SW 1271 (cell line): ENCODE measurements at places on chromosomes 16 and 17.
A peak's percentile ranks its signal among the peaks of the same experiment; 100 is the strongest.

DNA sequence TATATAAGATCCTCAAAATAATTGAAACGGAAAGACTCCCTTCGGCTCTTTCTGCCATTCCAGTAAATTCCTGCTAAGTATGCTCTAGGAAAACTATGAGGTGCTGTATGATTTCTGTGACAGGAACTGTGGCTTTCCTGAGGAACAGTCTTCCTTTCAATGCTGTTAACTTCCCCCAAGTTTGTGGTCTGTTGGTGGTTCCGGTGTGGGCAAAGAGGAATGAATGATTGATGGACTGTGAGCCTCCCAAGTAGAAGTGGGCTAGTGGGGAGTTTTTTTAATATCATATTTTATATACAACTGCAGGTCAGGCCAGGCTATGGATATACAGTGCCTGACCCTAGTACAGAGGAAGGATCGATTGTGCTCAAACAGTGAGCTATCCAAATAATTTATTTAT, 560.7 kb upstream of the RBFOX1 start:
- DNase-seq: no peak

DNA sequence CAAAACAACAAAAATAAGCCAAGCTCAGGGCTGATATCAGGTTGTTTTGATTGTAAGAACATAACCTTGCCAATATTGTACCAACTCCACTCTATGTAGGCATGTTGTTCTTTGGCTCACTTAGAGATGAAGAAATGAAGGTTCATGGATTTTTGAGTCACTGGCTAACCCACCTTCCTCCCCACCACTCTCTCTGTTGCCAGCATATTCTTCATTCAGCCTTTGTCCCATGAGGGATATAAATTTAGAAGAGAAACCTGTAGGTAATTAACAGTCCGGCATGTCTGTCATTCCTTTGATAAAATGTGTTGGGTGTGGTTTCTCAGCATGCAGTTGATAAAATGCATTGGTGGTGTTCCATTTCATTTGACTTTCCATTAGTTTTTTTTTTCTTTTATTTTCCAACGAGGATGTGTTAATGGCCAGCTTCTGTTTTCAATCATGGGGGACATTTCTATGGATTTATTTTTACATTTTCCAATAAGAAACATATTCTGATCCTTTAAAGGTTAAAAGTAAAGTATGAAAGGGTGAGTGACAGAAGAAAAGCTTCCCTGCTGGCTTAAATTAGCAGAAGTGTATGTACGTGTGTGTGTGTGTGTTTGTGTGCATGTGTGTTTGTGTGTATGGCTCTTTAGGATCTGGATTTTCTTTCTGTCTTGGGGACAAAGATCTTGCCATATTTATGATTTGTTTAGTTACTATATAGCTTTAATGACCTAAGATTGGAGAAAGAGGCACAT, 166.2 kb upstream of the KCNJ16 start:
- DNase-seq: no peak

DNA sequence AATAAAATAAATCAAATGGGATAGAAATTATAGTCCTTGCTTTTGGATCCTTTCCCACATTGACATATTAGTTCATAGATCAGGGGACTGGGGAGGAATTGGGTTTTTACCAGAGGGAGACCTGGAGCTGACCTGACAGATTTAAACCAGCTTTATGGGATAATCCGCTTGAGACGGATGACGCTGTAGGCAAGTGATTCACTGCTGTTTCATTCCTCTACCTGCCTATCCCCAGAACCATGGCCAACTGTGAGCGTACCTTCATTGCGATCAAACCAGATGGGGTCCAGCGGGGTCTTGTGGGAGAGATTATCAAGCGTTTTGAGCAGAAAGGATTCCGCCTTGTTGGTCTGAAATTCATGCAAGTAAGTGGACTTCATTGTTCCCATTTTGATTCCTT, 2.1 kb downstream of the NME1 start:
- no peak for DNase-seq

- no peak for DNase-seq
Observed at GRCh38 chr17:2656283-2656682, 55.3 kb downstream of the CLUH start.

GRCh38 chr16:189604-190186, 9.4 kb downstream of the HBQ1 start:
- no peak for DNase-seq

GRCh38 chr16:87968541-87968940, 17.3 kb downstream of the BANP start:
- no peak for DNase-seq

DNA sequence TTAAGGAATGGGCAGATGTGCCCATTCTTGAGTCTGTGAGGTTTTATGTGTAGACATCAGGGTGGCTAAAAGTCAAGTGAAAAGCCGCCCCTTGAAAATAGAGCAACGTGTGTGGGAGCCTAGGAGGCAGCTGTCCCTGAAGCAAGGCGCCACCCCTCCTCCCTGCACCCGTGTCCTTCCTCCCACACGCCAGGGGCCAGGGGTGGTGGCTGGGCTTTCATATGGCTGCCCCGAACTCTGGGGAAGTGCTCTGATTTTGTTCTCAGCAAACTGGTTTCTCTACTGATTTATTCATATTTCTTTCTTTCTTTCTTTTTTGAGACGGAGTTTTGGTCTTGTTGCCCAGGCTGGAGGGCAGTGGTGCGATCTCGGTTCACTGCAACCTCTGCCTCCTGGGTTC, 4.7 kb downstream of the ZNF750 start:
- DNase-seq: no peak

DNA sequence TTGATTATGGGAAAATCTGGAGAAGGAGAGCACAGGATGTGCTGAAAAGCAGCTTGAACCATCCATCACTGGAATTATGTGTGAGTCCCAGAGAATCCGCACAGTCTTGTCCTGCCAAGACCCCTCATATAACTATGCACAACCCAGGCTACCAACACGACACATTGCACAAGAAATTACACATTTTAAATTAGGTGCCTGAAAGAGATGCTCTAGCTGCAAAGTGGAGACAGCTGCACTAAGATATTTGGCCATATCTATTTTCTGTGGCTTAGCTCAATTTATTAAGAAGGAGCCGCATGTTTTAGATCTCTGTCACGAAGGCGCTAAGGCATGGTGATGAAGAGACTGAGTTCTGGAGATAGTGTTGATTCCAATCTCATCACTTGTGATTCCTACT, 1308.4 kb downstream of the CDH8 start:
- no peak for DNase-seq

GRCh38 chr16:19901164-19901563, 16.5 kb upstream of the GPRC5B start:
- no peak for DNase-seq

DNA sequence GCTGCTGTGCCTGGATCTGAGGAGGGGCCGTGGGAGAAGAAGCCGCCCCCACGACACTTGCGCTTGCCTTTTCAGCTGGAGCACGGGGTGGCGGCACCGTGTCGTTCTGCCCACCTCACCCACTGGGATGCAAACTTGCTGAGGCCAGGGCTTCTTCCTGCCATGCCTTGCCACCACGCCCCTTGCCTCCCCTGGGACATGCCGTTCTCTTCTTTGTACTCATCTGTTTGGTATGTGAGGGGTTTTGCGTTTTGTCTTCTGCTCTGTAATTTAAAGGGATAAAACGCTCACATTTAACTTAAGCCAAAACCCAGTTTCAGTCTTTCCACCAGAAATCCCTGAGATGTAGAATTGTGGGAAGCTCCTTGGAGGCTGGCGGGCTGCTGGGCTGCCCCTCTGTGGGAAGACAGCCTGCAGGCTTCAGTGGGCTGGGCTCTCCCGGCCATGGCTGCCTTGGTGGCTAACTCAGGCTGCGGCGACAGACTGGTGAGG, 180.2 kb downstream of the RPTOR start:
- DNase-seq: no peak

- DNase-seq: no peak
Observed at GRCh38 chr17:60109161-60109560, 30.4 kb upstream of the HEATR6 start.

GRCh38 chr17:1011760-1012735, 15.1 kb downstream of the TIMM22 start:
- no peak for DNase-seq

DNA sequence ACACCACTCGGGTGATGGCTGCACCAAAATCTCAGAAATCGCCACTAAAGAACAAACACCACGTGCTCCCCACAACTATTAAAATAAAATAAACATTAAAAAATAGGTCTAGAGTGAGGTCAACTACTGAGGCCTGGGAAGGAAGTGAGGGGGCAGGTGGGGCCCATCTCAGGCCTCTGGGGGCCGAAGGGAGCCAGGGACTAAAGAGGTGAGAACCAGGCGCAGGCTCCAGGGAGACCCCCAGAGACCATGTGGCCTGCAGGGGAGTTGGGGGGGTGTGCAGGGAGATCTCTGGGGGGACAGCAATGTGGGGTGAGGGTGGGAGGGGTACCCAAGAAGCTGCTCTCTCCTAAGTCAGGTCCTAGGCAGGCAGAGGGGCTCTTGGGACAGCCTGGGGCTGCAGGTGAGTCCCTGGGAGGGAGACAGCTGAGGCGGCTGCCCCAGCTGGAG, 111.3 kb upstream of the SMURF2 start:
- DNase-seq: no peak

DNA sequence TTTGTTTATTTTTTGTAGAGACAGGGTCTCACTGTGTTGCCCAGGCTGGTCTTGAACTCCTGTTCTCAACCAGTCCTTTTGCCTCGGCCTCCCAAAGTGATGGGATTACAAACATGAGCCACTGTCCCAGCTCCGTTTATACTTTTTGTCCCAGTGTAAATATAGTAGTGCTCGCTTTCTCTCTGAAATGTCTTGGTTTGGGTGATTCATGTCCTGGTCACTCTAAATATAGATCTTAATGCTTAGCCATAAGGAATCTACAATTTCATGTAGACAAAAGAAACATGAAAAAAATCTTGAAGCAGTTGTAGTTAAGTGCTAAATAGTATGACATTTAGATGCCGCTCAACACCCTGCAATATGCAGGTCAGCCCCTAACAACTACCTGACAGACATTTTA, 126.9 kb downstream of the KATNIP start:
- no peak for DNase-seq

GRCh38 chr17:77381185-77381700, 240.5 kb downstream of the SEC14L1 start:
- no peak for DNase-seq

DNA sequence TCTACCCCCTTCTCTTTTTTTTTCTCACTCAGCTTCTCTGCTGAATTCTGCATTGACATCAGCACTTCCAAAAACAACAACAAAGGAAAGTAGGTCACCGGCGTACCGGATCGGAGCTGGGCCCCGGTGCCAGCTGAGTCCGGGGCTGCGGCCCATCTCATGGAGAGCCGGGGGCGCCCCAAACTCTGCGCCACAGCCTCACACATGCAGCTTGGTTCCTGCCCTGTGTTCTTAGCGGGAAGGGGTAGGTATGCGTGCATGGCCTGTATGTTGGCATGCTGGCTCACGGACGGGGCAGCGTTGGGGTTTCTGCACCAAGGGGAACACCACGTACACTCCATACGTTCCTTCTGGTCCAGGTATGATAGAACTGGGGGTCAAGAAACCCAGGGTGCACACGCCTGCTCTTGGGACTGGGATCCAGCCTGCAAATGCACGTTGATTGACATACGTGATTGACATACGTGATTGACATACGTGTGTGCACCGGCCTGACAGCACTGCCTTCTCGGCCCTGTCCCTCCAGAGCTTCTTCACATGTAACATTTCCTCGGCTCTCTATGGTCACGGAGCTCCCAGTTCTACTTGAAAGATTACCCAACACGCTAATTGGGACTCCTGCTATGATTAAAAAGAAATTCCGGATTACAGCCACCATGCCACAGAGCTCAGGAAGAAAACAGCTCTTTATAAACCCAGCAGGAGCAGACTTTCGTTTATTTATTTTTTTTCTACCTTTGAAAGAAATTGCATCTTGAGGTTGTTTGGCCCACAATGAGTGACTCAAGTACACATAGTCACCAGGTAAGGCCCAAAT, 88.7 kb downstream of the RPA1 start:
- DNase-seq: no peak

- DNase-seq: no peak
Observed at GRCh38 chr16:55389426-55390073, 65.5 kb downstream of the IRX6 start.

DNA sequence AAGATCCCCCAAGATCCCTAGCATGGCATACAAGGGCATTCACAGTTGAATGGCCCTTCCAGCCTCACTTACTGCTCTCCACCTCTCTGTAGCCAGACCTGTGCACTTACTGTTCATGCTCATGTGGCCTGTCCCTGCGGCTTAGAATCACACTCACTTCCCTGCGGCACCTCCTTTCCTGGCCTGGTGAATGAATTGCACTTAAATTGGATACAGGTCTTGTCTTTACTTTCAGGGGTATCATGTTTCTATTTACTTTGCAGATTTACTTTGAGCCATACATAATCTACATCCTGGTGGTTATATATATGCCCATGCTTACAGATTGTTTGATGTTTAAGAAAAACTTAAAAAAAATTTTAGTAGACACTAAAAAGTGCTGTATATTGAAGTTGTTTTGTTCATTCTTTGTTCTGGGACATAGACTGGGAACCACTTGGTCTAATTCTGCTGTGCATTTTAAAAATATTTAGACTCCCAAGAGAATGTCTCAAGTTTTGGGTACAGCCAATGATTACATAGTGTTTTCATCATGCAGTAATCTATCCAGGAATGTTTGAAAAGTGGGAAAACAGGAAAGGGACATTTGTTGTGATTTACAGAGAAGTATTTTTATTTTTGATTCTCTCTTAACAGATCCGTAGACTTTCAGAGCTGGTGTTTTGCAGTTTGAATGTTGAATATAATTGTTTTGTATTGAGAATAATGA, 63.9 kb downstream of the NUP88 start:
- DNase-seq: no peak

GRCh38 chr16:48535369-48535787, 74.6 kb downstream of the N4BP1 start:
- no peak for DNase-seq

DNA sequence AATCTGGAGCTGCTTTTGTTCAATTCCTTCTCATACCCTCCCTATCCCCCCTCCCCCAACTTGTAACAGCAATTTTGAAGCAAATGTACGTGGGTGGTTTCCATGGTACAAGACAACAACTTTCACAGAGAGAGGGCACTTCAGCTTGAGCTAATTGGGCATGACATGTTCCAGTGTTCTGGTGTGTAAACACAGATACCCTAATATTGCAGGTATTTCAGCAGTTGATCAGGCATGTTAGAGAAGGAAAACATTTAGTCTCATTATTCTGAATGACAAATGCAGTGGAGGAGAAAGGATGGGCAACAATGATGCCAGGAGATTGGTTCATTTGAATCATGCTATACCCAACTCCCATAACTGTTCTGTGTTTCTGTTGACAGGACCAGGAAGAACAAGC, 137.5 kb downstream of the TRIM37 start:
- DNase-seq: no peak

DNA sequence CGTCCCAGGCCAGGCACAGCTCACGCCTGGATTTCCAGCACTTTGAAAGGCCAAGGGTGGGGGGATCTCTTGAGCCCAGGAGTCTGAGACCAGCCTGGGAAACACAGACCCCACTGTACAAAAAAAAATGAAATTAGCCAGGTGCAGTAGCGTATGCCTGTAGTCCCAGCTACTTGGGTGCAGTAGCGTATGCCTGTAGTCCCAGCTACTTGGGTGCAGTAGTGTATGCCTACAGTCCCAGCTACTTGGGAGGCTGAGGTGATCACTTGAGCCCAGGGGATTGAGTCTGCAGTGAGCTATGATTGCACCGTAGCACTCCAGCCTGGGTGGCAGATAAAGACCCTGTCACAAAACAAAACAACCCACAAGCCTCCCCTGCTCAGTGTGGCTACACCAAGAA, 27.0 kb upstream of the SLC25A19 start:
- DNase-seq: no peak

- DNase-seq: peak; percentile 29
Observed at GRCh38 chr17:45428050-45428617, 4.5 kb downstream of the ARHGAP27 start.
